ENCODE measurements at places on chromosomes 16 and 17.

DNA sequence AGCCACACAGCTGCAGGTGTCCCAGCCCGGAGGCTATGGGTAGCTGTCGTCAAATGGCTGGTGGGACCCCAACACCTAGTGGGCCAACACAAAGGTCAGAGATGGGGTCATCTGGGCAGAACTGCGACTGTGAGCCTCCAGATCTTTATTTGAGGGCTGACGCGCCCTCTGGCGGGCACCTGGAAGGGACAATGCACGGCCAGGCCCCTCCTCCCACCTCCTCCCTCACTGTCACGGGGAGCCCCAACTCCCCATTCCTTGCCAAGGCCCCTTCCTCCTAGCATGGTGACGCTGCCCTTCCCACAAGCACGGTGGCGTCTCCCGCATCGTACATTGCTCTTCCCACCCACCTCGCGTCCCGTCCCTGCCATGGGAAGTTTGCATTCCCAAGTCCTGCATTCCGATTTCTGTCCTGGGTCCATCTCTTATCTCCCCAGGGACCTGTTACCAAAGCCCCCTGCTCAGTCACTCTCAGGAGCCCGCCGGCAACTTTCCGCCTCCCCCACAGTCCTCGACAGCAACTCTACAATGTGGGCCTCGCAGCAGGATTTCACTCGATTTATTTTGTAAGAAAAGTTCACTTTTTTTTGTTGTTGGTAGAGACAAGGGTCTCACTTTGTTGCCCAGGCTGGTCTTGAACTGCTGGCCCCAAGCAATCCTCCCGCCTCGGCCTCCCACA is 1.0 kb downstream of the TLE7 start:
- no peak for DNase-seq

DNA sequence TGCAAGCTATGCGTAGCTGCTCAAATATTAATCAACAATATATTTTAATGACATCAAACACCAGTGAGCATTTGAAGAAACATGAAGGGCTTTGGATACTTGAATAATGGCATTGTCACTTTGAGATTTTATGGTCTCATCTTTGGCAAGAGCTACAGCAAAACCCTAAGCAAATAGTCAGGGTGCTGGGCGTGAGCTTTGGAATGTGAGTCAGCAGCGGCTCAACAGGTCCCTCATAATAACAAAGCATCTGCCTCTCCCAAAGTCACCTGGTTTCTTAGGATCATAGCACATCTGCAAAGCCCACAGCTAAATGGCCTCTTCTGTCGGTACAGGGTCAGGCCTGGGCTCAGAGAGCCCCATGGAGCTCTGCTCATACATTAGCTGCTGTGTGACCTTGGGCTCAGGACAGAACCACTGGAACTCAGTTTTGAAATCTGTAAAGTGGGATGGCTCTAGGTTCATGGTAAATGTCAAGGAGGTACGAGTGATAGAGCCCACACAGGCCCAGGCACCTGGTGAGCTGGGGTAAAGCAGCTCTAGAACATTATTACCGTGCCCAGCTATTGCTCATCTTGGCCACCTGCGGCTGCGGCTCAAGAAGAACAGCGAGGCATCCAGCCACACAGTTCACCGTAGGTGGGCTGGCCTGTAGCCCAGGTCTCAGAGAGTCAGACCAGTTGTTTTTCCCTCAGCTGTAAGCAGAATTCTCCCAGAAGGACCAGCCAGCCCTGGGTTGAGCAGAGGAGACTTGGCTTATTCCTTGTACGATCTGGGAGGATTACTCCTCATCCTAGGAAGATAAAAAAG is 544.5 kb upstream of the CDH11 start:
- no peak for DNase-seq

DNA sequence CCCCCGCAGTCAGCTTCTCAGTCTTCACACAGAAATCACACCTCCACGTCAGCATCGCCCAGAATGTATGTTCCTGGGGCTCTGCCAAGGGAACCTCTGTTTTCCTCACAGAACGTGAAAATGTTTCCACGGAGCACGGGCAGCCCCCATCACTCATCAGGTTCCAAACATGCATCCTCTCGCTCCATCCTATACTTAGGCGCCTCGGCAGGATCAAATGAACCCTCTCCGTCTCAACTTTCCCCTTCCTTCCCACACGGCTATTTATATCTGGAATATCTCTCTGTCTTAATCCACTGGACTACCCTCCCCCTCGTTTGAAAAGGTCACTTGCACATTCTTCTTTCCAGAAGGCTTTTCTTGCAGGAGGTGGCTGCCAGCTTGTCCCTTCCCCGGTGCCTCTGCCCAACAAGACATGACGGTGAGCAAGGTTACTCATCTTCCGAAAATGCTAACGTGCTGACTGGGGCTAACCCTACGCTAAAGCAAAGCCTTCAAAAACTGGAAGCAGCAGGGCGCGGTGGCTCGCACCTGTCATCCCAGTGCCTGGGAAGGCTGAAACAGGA is 21.6 kb downstream of the NXN start:
- DNase-seq: no peak

DNA sequence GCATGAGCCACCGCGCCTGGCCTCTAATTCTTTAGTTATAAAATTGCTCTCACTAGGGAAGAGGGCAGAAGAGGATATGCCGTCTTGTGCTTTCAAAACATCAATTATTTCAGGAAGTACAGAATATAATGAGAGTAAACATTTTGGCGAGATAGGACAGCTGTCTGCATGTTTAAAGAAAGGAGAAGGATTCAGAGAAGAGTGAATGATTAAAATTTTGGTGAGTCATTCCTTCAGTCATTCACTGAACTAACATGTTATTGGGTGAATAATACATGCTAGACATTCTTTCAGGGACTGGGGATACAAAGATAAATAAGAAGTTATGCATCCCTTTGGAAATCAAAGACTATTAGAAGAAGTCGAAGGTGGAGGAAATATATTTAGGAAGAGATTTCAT is 590.3 kb upstream of the GOT2 start:
- DNase-seq: no peak

DNA sequence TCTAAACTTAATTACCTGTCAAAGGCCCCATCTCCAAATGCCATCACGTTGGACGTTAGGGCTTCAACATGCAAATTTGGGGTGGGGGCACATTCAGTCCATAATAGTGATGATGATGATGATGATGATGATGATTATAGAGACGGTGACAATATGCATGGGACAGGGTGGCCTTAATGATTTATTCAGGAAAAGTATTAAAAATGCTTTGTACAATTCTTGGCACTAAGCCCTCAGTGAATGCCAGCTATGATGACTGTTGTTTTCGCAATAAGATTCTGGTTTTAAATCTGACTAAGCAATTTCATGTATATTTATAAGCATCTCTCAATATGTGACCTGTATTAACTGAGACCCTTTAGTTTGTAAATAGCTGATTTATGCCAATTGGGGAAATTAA is 106.3 kb downstream of the C16orf95 start:
- DNase-seq: no peak

DNA sequence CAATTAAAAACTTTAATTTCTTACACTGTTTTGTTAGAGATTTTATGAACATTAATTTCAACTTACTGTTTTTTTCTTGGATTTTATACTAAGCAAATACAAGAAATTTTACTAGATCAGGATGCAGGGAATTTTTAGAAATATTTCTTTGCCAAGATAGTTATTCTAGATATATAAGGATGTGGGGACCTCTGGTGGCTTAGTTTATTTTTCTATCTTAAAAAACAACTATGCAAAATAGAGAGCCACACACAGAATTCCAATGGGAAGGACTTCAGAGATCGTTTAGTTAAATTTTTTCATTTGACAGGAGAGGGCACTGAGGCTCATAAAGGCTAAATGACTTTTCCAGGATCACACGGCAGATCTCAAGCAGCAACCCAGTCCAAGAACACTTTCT is 23.0 kb upstream of the CAPNS2 start:
- DNase-seq: no peak

DNA sequence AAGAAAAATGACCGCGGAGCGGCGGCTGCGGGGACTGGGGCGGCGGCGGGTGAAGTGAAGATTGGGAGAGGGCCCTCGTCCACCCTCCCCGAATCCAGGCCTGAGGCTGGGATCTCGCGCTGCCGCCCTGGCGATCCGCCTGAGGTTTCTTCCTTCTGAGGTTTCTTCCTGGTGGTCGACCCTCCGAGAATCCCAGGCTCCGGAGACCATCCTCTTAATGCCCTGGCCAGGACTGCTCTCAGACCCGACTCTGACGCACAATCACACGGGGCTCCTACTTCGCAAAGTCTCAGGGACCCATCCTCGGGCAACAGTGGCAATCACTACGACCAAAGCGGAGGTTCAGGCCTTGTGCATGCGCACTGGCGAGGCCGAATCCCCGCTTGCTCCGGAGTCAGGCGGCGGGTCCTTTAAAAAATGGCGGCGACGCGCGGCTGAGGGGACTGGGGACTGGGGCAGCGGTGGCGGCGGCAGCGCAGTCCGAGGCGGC is 18.0 kb upstream of the KCNJ18 start:
- DNase-seq: no peak

- DNase-seq: no peak
These were observed 19.7 kb downstream of the RBL2 start for GRCh38 chr16:53453928-53454327.

DNA sequence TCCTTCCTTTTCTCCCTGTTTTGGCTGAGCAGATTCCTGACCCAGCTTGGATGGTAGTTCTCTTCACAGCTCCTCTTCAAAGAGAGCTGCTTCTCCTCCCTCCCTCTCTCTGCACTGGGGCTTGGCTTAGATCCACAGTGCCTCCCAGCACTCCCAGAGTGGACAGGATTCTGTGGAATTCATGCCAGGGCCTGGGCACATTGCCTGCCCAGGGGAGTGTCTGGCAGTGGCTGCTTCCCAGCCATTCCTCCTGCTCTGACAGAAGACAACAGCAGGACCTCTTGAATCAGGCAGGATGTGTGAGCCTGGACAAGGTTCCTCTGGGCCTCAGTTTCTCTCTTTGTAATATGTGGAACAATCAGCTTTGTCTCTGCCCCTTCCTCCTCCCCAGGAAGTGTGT is 4.5 kb upstream of the MMP28 start:
- peak; percentile 86 for DNase-seq

DNA sequence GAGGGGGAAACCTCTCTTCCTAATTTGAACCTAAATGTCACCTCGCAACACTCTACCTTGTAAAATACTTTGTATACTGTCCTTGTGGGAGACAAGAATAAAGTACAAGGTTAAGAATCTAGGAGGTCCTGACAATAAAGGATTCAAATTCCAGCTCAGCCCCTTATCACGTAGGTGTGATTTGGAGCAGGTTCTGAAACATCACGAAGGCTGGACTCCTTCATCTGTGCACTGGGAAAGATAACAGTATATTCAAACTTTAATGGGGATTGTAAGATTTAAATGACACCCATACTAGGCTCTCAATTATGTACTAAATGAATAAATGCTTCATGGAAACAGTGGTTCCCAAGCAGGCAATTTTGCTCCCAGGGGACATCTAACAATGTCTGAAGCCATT is 2.1 kb downstream of the TXNDC11 start:
- DNase-seq: no peak

DNA sequence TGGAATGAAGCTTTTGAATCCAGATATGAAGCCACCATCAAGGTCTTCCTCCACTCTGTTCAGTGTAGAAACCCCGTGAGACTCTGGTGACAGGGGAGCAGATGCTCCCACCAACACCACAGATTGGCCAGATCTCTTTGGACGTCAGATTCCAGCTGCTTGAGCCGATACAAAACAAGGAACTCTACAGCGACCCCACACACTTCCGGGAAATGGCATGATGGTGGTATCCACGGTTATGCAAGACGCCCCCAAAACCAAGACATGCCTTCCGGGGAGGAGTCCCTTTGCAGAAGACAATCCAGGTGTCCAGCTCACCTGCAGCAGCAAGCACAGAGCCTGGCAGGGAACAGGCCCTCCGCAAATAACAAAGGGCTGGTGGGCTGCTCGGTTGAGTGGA is 19.8 kb upstream of the PITPNA start:
- no peak for DNase-seq

DNA sequence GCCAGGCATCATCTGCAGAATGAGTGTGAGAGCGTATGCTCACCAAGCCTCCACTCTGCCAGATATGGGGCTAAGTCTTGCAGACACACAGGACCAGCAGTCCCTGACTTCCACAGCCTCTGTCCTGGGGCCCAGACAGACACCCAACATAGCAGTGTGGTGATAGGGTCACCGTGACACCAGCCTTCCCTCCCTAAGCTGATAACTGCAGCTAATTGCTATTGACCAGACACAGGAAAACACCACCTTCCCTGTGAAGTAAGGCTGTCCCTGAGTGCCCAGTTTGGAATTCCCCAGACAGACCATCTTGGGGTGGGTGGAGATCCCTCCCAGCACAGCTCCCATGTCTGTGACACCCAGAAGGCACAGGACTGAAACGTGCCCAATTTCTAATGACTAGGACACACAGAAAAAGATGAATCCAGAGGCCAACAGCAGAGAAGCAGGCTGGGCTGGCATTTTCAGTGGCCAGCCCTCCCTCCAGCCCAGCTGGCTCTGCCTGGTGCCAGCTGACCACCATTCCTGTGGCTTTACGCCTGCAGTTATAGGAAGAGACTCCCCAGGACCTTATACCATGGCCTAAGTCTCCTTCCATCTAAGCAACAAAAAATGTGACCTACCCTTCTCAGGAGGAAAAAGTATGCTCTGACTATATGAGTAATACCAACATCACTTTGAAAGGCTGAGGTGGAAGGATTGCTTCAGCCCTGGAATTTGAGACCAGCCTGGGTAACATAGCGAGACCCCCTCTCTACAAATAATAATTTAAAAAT is 30.3 kb downstream of the ATPAF2 start:
- no peak for DNase-seq

DNA sequence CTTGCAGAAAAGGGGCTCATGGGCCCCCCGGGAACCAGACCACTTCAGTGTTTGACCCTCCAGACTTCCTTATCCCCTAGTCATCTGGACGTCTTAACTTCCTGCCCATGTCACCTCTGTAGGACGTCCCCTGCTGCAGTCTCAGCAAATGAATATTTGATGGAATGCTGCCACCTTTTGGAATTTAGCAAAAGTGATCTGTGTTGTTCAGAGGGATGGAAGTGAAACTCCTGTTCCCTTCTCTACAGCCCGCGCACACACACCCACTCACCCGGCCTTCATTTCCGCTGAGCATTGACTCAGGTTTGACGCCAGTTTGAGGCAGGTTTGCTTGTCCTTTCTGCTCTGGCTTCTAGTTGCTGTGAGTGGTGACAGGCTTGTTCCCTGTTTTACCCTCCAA is 507.2 kb upstream of the EEF2KMT start:
- no peak for DNase-seq

DNA sequence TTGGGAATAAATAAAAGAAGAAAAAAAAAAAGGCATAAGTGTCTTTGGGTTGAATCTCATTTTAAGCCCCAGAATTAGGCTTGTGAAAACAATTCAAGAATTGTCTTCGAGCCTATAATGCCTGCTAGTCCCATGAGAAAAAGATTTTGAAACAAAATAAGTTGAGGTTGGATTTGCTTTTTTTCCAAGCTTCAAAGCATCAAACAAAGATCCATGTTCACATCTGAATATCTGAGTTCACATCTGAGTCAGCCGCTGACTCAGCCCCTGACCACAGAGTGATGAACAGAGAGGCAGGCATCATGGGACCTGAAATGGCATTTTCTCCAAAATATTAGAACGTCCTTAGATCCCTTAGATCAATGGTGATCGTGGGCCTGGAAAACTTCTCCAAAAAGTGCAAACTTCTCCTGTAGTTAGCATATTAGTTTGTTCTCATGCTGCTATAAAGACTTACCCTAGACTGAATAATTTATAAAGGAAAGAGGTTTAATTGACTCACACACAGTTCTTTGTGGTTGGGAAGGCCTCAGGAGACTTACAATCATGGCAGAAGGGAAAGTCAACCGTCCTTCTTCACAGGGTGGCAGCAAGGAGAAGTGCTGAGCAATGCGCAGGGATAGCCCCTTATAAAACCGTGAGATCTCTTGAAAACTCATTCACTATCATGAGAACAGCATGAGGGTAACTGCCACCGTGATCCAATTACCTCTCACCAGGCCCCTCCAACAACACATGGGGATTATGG is 294.6 kb upstream of the HSBP1 start:
- DNase-seq: no peak
